Activated naive CD4-positive, alpha-beta T cell (primary cell): ENCODE measurements at places on chromosomes 3 and 15.

DNA sequence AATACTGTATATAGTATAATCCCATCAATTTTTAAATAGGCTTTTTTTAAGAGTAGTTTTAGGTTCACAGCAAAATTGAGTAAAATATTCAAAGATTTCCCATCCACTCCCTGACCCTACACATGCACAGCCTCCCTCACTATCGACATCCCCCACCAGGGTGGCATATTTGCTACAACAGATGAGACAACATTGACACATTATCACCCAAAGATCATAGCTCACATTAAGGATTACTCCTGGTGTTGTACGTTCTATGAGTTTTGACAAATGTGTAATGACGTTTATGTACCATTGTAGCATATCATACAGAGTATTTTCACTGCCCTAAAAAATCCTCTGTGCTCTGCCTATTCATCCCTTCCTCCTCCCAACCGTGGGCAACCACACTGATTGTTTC is 39.3 kb downstream of the LHFPL4 start:
- DNase-seq: no peak

- no peak for DNase-seq
Observed at GRCh38 chr3:141603473-141604035, 116.7 kb downstream of the RASA2 start.

DNA sequence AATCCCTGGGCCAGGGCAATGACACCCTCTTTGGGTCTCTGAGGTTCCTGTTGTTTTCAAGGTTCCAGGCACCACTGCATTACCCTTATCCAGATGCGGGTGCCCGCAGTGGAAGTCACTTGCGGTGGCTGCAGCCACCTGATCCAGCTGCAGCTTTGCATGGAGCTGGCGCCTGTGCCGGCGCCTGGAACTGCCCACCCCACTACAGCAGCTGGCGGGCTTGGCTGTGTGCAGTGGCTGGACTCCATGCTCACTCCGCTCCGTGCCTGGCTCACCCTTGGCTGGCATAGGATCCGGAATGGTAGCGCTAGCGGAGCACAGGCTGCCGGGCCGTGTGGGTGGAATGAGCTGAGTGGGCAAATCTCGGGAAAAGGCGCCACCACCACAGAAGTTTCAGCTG is 832.6 kb upstream of the CADM2 start:
- DNase-seq: no peak

- DNase-seq: no peak
Observed at GRCh38 chr15:66785637-66786036, 83.6 kb downstream of the SMAD6 start.

GRCh38 chr15:41905036-41905793 is 11.4 kb upstream of the SPTBN5 start:
- no peak for DNase-seq

- no peak for DNase-seq
Observed at GRCh38 chr15:68022061-68022460, 32.1 kb upstream of the PIAS1 start.

DNA sequence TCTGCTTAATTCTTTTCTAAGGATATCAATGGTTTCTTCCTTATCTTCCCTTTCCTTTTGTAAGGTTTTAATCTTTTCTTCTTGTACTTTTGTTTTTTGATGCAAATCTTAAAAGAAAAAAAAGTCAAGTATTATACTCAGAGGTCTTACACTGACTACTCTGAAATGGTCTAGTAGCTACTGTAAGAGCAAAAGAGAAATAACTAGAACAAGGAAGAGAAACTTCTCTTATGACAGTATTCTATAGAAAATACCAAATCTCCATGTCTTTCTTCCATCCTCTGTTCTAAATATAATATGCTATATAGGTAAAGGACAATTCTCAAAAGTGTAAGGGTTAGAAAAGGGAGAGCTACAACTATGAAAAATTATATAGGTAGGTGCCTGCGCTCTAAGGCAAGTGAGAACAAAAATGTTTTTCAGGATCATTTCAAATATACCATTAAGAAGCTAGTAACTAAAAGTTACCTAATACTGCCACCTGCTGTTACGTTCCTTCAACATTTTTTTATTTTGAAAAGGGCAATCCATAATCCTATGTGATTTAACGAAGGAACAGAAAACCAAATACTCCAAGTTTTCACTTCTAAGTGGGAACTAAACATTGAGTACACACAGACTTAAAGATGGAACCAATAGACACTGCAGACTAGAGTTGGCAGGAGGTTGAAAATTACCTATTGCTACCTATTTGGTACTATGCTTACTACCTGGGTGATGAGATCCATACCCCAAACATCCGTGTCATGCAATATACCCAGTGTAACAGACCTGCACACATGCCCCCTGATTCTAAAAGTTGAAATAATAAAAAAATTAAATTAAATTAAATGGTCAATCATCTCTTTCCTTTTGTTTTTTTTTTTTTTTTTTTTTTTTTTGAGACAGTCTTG is 36.7 kb downstream of the CIP2A start:
- no peak for DNase-seq

DNA sequence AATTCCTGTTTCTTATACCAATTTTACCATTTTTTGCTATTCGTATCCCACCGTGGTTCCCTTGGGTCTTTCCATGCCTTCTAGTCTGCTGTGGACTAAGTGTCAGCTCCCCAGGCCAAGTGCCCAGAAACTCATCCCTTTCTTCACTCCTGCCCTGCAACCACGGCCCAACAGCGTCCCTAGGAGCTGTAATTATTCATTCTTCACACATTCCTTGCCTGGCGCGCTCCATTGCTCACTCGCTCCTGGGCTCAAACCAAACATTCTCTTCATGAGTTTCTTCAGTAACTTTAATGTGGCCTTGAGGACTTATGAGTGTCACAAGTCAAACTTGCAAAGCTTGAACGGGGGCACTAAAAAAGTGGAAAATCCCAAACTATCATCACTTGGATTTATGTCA is 15.7 kb downstream of the GABRB3 start:
- no peak for DNase-seq

- DNase-seq: no peak
Observed at GRCh38 chr3:28667646-28668621, 319.3 kb upstream of the AZI2 start.

DNA sequence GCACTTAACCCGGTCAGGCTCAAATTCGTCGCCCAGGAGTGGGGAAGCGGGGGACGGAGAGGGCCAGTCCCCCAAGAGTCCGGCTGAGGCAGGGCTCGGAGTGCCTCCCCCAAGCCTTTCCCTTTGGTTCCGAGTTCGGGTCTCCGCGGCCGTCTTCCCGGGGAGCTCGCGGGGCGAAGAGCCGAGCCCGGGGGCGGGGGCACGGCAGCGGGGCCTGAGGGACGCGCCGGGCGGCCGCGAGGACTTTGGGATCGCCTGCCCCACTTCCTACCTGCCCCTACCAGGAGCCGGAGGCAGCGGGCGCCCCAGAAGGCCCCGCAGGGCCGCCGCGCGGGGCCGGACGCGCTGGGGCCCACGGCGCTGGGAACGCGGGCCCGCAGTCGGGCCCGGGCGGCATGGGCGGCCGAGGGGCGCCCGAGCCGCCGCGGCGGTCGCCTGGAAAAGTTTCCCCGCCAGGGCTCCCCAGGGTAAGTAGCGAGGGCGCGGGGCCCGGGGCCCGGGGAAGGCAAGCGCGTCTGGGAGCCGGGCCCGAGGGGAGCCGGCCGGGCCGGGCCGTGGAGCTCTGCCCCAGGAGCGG is 2.8 kb downstream of the FURIN start:
- no peak for DNase-seq

DNA sequence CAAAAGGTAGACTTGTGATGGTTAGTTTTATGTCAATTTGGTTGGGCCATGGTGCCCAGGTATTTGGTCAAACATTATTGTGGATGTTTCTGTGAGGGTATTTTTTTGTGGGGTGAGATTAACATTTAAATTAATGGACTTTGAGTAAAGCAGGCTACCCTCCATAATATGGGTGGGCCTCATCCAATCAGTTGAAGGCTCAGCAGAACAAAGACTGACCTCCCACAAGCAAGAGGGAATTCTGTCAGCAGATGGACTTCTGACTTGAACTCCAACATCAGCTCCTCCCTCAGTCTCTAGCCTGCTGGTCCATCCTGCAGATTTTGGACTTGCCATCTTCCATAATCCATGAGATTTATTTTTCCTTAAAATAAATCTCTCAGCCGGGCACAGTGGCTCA is 55.6 kb upstream of the BNC1 start:
- DNase-seq: no peak

DNA sequence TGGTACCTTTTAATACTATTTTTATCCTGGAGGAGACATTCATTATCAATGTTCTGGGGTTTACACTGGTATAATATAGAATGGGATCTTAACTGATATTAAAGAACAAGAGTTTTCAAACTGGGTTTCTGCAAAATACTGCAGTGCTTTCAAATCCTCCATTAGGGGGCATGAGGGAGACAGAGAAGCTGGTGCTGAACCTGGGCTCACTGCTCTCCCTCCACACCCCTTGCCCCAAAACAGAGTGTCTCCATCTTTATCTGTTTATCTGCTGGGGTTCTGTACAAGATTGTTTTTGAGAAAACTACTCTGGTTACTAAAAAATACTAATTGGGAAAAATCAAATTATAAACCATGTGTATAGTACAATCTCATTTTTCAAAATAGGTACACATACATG is 41.7 kb downstream of the CADPS start:
- DNase-seq: no peak

GRCh38 chr3:63479661-63480035 is 172.8 kb upstream of the SNTN start:
- DNase-seq: no peak

DNA sequence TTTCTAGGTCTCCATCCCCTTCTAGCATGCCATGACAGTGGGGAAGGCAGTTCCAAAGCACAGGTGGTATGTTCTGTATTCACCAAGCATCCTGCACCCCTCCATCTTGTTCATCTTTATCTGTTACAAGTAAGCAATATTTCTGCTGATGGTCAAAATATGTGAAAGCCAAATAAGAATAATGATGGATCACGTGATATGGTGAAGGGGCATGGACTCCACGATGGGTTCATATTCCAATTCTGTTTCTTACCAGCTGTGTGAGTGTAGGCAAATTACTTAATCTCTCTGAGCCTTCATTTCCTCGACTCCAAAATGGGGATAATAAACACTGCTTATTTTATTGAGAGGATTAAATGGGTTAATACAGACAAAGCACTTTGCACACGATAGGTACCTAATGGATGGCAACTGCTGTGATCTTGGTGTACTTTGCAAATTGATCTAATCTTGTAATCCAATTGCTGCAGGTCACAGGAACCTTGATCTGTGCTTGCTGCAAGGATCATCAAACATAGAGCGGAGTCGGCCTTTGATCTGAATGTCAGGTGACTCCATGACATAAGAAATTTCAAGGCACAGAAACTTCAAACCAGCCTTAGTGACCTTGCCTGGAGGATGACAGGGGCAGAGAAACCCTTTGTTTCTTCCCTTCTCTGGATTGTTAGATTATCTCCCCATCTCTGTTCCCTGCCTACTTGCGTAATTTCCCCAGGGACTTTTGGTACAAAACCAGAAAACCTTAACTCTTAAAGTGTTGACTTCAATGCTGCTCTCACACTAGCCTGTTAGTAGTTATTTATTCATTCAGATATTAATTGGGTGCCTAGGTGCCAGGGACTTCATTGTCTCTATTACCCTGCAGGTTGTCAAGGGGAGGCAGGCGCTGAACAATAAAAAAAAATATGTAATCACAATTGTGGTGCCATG is 25.8 kb downstream of the SIAH2 start:
- DNase-seq: no peak
